ENCODE measurements at places on chromosomes 3 and 15.
A peak's percentile ranks its signal among the peaks of the same experiment; 100 is the strongest.

GRCh38 chr3:100480081-100480480 lies 12.3 kb upstream of the TMEM45A start:
- DNase-seq = no peak

GRCh38 chr3:196611761-196612483 lies 27.6 kb upstream of the NRROS start:
- DNase-seq = no peak

GRCh38 chr3:110680450-110680849 lies 391.2 kb upstream of the NECTIN3 start:
- no peak for DNase-seq

GRCh38 chr15:67305506-67305905 lies 50.9 kb downstream of the IQCH start:
- no peak for DNase-seq

DNA sequence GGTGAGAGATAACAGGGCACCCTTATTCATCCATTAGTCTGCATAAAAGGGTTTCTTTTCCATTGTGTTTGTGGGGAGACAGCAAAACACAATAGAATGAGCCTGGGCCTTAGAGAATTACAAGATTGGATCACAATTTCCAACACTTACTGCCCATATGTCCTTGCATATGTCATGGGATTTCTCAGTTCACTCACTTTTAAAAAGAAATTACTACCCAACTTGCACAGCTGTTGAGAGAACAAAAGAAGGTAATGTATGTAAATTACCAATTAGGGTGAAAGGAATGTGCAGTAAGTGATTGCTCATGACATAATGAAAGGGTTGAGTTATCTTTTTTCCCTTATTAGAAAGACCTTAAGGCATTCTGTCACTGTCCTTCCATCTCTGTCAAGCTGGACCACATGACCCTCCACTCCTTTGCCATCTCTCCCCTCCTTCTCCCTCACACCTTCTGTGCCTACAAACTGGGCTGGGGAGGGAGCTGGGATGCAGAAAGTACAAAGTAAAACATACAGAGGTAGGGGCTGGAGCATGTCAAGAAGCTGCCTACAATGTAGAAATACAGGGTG lies 244.2 kb downstream of the ZMAT3 start:
- no peak for DNase-seq

DNA sequence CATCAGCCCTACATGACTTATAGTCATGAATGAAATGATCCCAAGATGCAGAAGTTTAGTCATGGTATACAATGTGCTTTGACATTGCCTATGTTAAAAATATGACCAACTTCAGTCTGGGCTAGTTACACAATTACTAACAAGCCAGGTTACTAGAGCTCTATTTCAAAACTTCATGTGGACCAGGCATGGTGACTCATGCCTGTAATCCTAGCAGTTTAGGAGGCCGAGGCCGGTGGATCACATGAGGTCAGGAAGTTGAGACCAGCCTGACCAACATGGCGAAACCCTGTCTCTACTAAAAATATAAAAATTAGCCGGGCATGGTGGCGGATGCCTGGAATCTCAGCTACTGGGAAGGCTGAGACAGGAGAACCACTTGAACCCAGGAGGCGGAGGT lies 613.0 kb downstream of the CADM2 start:
- no peak for DNase-seq

DNA sequence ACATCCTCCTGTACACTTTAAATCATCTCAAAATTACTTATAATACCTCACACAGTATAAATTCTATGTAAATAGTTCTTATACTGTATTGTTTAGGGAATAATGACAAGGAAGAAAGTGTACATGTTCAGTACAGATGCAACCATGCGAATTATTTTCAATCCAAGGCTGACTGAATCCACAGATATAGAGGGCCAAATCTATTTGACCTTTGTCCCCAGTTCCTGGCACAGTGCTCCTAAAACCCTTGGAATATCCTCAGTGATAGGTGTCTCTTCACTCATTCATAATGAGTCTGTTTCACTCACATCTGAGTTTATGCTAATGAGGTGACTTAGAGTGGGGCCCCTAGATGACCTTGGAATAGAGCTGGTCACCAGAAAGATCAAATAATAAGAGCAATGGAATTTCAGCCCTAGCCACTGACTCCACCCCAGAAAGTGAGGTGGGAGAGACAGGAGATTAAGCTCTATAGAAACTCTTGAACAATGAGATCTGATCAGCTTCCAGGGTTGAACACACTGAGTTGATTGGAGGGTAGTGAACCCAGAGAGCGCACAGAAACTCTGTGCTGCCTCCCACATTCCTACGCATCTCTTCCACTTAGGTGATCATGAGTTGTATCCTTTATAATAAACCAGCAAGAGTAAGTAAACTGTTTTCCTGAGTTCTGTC lies 65.3 kb downstream of the ADAM10 start:
- DNase-seq = no peak

DNA sequence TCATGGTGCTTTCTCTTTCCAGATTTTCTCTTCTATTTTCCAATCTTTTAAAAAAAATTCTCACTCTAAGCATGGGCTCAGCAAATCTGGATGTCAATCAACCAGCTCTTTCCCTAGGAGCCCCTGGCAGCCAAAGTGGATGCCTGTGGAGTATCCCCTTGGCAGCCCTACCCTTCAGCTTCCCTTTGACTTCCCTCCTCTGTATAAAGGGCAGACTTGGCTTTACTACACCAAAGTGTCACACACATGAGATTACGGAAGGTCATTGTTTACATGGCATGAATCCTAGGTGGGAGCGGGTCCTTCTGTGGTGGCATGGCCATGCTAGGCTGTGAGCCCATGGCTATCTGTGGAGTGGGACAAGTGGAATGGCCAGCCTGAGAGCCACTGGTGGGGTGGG lies 379.9 kb downstream of the GABRB3 start:
- no peak for DNase-seq

DNA sequence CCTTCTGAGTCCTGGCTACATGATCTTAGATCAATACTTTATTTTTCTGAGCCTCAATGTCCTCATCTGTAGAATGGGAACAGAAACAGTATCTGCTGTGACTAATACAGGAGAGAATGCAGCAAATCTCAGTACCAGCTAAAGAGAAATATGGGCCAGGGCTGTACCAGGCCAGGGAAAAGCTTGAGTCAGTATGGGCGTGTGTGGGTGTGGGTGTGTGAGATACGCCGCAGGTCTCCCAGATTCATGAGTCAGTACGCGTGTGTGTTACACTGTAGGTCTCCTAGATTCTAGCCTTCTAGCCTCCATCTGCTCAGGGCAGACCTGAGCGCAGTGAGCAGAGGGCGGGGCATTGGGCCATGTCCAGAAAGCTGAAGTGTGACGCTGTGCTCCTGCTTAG lies 15.2 kb downstream of the GNAI2 start:
- DNase-seq = no peak

DNA sequence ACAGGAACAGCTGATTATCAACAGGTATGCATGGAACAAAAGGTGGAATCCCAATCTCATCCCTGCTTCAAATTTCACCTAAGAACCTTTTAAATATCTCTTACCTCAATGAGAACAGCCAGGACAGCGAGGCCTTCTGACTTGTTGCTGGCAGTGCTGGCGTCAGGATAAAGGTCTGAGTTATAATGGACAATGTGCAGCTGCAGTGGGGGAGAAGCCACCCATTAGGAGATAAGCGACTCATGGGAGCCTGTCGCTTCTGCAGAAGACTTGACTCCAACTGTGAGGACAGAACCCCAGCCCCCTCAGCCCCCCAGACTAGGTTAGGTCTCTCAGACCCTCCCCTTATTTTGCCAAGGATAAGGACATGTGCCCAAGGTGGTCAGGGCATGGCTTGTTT lies 39.7 kb downstream of the CA12 start:
- DNase-seq = no peak

DNA sequence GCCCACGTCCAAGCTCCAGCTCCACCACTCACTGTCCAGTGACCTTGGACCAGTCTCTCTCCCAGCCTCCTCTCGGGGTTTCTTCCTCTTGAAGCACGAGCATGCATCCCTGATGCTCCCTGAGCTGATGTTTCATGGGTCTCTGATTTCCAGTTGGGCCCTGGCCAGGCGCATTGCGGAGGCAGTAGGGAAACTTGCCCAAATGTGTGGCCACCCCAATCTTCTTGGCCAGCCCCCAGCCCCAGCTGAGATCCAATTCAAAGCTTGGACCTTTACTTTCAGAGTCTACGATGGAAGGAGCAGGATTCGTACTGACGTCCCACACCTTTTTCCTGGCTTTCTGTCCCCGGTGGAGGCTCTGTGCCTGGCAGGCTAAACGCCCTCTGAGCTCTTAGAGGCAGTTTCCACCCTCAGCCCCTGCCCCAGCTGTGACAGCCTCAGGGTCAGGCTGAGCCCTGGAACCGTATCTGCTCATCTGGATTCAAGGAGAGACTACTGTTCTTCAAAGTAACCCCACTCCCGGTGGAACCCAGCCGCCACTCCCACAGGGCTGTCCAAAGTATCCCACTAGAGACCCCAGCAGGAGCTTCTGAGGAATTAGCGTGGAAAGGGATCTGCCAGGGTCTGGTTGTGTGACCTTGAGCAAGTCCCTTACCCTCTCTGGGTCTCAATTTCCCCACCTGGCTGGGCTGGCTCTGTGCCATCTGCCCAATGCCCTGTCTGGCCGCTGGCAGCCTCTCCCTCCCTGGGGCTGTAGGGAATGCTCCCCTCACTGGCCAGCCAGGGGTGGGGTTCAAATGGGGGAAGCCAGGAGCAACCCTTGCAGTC lies 37.4 kb downstream of the CPN2 start:
- peak; percentile 87 for DNase-seq

DNA sequence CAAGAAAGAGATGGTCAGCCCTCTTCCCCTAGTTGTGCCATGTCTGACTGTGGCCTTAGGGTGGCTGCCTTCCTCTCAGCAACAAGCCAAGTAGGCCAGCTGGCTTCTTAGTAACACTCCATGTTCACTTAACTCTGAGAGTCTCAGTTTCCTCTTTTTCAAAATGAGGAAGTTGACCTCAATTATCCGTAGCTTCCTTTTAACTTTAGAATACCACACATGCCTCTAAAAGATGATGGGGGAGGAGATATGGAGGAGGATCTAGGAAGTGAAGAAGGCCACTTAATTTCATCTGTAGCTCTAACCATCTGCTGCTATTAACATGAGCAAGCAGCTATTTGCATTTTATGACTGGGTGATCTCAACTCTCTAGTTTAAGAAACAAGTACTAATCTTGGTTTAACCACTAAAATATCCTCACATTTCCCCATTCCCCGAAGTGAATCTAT lies 32.9 kb downstream of the CD200R1L start:
- DNase-seq = no peak

DNA sequence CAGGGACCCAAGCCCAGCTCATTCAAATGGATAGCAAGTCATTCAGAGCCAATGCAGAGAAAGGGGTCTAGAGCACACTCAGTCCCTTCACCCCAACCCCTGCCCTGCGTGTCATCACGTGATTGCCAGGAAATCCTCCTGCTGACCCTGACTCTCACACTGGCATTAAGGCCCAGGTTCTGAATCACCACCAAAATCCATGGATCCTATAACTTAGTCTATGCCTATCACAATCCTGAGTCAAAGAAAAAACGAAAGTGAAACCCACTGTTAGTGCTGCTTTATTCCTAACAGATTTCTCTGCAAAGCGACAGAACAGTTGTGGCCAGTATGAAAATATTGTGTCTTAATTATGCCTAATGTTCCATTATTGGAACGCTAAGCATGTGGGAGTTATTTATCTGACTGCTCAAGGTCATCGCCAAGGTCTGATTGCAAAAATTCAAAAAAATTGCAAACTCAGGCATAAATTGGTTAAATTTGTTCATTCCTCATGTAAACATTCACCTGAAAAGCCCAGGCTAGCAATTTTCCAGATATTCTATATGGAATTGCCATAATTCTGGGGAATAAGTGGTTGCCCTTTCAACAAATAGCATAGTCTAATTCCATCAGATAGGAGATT lies 108.7 kb upstream of the EIF1B start:
- DNase-seq = no peak

DNA sequence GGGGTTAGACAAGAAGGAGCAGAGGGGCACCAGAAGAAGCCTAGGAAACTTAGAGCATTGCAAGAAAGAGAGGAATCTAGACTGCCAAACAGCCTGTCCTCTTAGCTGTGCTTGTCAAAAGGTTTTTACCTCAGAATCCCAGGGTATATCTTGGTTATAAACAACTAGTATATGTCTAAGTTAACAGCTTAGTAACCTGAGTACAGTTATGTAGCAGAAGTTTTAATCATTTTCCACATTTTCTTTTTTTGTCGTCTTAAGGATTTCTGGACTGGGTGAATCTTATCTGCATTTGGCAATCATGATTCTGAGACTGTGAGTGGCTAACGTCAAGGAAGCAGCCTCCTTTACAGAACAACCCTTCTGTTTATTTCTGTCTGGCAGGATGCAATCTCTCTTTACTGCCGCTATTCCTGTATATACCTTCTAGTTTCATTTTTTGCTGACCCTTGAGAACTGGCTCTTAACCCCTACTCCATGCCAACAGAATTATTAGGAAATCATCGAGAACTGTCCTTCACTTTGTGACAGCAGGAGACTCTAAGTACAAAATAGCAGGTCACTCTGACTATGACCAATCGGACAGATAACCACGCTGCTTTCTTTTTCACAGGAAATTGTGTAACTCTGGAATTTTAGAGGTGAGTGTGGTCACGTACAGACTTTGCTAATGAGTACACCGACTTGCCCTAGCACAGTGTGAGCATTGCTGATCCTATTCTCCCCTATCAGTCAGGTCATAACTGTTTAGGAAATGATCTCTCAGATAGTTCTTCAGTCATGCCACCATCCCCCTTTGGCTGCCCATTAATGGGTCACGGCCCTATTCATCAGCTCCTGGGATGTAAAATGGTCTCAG lies 3.3 kb upstream of the CP start:
- DNase-seq = no peak

- no peak for DNase-seq
Measured at GRCh38 chr3:185943760-185944106, 5.9 kb upstream of the TRA2B start.

GRCh38 chr3:89690646-89691045 lies 583.2 kb downstream of the EPHA3 start:
- DNase-seq = no peak

DNA sequence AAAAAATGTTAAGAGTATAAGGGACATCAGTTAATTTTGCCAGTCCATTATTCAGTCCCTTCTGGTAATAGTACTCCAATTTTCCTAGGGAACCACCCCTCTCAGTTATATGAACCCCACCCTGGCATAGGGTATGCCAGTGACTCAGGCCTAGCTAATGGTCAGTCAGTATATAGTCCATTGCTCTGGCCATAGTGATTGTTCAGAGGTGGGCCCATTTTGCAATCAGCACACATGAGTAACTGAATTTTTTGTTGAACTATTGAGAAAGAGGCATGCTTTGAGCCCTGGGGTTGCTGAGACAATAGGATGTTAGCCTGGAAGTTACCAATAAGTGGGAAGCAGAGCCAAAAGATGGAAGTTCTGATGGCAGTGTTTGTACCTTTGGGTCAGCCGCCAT lies 4.1 kb downstream of the LRCH3 start:
- DNase-seq = no peak

GRCh38 chr15:33068511-33068990 lies 126.0 kb downstream of the FMN1 start:
- no peak for DNase-seq

GRCh38 chr3:4582624-4583023 lies 89.5 kb downstream of the ITPR1 start:
- DNase-seq = no peak

GRCh38 chr3:133834621-133835417 lies 29.2 kb downstream of the SRPRB start:
- DNase-seq = no peak

- no peak for DNase-seq
Measured at GRCh38 chr3:170429050-170429449, 10.4 kb downstream of the CLDN11 start.
